Fibroblast of skin of right biceps (primary cell): ENCODE measurements at places on chromosomes 5 and 9.

- no peak for DNase-seq
These were observed 121.0 kb downstream of the NREP start for GRCh38 chr5:111635916-111636570.

DNA sequence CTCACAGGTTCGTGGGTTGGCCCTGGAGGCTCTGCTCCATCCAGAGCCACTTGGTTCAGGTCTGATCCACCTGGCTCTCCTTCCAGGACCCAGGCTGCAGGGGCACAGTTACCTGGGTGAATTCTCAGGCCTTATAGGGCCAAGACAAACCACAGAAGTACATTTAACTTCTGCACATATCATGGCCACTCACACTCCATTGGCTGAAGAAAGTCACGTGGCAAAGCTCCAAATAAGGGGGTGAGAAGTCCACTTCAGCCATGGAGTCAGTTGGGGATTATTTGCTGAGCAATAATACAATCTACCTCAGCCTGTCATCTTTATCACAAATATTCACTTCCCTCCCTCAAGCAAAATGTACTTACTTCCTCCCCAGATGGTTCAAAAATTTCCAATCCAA lies 83.6 kb downstream of the MACROH2A1 start:
- no peak for DNase-seq

- no peak for DNase-seq
These were observed 8.2 kb upstream of the AK1 start for GRCh38 chr9:127885508-127886281.

- no peak for DNase-seq
These were observed 460.6 kb downstream of the ISL1 start for GRCh38 chr5:51843893-51844292.

- DNase-seq, result no peak
These were observed 444.3 kb upstream of the PIK3R1 start for GRCh38 chr5:67771221-67771620.

GRCh38 chr9:22208846-22209585 lies 199.9 kb upstream of the CDKN2B start:
- DNase-seq, result peak; percentile 69

DNA sequence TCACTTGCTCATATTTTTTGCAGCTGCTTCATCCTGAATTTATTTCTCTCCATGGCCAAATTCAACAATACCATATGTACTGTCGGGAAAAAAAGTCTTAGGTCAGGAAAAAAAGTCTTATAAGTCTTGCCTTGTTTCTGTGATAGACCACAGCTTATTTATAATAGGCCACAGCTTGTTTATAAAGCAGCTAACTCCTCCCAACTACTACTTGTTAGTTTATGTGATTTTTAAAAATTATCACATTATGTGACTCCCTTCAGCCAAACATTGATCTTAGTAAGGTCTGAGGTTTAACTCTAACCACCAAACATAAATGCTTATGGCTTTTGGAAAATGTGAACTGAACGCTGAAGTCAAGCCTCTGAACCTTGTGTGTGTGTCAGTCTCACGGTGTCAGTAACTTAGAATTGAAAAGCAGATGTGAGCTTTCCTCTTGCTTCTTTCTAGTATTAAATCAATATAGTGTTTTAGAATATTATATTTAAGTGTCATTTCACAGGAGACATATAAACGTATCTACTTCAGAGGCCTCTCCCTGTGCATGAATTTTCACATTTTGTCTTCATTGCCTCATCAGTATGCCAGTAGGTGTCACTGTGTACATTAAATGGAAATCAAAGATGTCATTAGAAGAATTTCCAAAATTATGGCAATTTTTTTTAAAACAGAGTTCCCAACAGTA lies 51.3 kb downstream of the SNX24 start:
- peak; percentile 33 for DNase-seq

GRCh38 chr9:8685825-8686224 lies 886.2 kb upstream of the DMAC1 start:
- DNase-seq, result no peak

GRCh38 chr9:134564431-134565170 lies 77.0 kb upstream of the COL5A1 start:
- DNase-seq, result peak; percentile 97

- no peak for DNase-seq
These were observed 25.0 kb downstream of the ABHD17B start for GRCh38 chr9:71886015-71886414.

DNA sequence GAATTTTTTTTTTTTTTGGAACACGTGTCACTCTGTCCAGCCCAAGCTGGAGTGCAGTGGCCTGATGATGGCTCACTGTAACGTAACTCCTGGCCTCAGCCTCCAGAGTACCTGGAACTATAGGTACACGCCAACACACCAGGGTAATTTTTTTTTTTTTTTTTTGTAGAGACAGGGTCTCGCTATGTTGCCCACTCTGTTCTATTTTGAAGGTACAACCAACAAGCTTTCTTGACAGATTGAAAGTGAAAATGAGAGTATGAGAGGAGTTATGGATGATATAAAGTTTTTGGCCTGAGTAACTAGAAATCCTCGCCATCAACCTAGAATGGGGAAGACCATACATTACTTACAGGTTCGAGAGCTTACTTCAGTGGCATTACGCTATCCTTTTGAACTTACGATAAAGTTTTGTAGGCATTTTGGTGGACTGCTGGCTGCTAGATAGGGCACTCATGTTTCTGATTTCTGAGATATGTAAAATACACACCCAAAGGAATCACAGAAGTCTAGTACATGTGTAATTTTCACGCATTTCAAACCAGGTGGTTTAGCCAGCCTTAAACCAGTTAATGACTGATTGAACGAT lies 806 bp upstream of the CDC42SE2 start:
- DNase-seq, result no peak

- no peak for DNase-seq
These were observed 40.8 kb upstream of the HMHB1 start for GRCh38 chr5:143771189-143771588.

DNA sequence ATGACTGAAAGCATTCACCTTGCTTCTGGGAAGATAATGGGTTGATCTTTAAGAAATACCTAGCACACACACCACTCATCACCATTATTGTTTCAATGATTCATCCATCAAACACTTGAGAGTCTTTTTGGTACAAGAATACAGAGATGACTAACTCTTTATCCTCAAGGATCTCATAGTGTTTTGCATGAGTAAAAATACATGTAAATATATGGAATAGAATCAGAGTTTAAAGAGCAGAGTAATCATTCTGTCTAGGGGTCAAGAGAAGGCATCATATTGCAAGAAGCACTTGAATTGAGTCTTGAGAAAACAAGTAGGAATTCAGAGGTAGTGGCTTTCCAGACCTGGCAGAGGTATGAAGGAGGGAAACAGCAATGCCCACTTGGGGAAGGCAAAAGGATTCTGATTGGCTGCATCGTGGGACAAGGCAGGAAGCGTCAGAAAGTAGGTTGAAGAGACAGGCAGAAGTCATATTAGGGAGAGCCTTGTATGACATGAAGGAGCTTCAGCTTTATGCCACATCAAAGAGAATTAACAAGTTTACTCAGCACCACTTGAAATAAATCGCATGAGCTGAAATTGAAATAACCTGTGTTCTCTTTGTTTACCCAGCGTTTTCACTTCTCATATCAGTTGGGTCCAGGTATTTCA lies 542.5 kb downstream of the TLE1 start:
- DNase-seq, result peak; percentile 66

- DNase-seq, result peak; percentile 21
These were observed 44.1 kb upstream of the SMU1 start for GRCh38 chr9:33120620-33121019.

DNA sequence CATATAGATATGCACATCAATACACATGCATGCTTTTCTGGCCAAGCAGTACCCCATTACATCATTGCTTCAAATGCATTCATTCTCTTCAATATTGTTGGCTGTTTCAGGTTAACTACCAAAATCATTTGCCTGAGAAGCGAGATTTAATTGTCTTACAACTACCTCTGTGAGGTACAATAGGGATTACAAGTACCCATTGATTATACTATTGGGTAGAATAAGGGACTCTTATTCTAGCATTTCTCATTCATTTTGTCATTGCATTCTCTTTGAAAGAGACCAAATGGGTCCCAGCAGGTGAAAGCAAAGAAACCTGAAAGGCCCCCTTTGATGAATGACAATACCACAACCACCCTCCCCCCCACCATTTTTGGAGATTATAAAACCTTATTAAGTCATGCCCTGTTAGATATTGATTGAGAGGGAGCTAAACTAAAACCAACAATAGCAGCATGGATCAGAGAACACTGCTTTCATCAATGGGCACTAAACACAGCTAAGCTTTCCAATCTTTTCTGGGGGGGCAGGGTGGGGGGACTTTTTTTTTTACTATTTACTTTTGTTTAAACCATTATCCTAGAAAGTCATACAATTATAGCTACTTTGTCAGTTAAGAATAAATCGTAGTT lies 375.0 kb upstream of the CCNH start:
- DNase-seq, result no peak

DNA sequence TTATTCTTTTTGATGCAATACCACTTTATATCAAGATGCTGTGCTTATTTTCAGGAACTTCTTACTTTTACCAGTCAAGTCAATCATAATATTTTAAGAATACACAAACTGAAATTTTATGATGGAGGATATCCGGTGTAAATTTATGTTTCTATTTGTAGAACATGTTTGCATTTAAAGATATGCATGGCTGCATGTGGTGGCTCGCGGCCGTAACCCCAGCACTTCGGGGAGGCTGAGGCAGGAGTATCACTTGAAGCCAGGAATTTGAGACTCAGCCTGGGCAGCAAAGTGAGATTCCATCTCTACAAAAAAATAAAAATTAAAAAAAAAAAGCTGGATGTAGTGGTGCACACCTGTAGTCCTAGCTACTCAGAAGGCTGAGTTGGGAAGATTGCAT lies 73.5 kb upstream of the ALDH1A1 start:
- DNase-seq, result no peak

GRCh38 chr5:142015781-142016533 lies 3.1 kb upstream of the GNPDA1 start:
- peak; percentile 48 for DNase-seq

DNA sequence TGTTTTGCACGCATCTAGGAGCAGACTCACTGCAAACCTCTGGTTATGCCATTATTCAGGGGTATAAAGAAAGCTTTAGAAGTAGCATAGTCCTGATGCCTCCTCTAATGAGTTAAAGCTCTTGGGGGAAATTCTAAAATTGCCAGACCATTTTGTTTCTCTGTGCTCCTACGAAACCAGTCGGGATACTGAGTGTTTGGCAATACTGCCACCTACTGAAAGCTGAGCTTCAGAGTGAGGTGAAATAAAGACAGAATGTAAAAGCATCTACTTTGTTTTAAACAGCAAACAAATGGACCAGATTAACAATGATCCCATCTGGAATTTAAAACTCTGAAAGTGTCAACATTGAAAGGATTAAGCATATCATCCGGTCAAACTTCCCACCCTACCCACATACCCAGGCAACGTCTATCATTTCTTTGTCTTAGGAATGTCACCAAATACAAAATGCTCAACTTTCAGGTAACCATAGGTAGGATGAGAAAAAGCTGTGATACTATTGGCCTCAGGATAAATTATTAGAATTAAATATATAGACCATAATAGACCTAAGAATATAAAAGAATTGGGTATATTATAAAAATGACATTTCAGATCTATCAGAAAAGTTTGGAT lies 77.8 kb upstream of the SHISAL2B start:
- DNase-seq, result peak; percentile 51

- peak; percentile 83 for DNase-seq
These were observed 54.4 kb upstream of the RPL26L1 start for GRCh38 chr5:172904643-172905345.

- DNase-seq, result no peak
These were observed 3.8 kb downstream of the DMRT2 start for GRCh38 chr9:1053986-1054425.

DNA sequence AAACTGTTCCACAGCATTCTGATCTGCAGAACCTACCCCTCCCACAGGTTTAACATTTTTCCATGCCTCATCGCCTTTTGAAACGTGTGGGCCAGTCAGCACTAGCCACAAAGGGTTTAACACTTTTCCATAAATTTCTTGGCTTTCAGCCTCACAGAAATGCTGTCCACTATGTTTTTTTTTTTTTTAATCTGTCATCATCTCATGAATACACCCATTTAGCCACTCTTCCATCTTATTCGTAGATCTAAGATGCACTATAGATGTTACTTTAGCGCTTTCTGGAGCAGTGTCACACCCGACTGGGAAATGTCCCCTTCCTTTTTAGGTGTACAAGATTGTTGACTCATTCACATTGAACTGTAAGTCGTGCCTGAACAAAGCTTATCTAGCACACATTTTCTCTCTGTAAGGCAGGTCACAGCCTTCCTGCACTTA lies 62.3 kb downstream of the GCNT1 start:
- DNase-seq, result no peak

- no peak for DNase-seq
These were observed 19.3 kb downstream of the KCNIP1 start for GRCh38 chr5:170523142-170523551.

DNA sequence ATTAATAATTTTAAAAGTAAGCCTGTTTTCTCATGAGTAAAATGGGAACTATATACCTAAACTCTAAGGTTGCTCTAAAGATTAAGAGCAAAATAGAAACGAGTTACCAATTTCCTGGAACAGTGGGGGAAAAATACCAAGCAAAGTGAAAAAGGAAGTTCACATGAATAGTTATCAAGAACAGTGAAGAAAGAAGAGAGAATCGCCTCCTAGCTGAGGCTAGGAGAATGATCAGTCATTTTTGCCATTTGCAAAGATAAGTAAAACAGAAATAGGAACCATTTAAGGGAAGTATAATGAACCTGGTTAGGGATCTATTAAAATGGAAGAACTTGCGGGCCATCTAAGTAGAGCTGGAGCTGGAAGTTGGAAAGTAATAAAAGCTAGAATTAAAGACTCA lies 50.7 kb downstream of the P4HA2 start:
- peak; percentile 7 for DNase-seq

DNA sequence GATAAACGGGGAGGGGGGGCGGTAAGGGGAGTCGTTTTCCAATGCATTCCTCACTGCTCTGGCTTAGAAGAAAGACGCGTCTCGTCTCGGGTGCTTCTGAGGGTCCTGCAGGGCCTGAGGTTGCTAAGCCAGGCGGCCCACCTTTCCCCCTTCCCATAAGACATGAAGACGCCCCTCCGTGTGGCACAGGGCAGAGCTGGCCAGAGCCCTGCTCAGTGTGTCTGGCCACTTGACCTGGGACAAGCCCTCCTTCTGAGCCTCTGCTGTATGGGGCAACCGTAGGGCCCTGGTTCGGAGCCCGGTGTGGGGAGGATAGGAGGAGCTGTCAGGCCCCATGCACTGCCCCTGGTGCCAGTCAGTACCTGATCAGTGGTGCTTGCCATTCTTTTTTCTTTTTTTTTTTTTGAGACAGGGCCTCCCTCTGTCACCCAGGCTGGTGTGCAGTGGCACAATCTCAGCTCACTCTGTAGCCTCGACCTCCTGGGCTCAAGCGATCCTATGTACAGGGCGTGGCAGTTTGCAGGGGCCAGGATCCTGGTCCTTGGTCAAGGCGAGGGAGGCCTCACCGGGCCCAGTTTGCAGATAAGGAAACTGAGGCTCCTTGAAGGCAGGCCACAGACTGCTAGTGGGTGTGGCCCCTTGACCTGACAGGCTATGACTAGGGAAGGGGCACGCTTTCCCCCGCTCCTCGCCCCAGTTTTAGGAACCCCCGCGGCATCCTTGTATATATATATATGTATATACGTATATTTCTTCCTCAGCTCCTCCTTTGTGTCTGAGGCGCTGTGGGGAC lies 172.3 kb upstream of the IER5L start:
- no peak for DNase-seq
